NCI-H146 (cell line): ENCODE measurements at places on chromosomes 16 and 17.

GRCh38 chr16:35409503-35409902 lies 1950.1 kb downstream of the TP53TG3F start:
- DNase-seq: no peak

GRCh38 chr17:40253565-40253964 lies 34.1 kb upstream of the CDC6 start:
- DNase-seq: no peak

- no peak for DNase-seq
Observed at GRCh38 chr17:18267927-18268711, 7.7 kb downstream of the MIEF2 start.

DNA sequence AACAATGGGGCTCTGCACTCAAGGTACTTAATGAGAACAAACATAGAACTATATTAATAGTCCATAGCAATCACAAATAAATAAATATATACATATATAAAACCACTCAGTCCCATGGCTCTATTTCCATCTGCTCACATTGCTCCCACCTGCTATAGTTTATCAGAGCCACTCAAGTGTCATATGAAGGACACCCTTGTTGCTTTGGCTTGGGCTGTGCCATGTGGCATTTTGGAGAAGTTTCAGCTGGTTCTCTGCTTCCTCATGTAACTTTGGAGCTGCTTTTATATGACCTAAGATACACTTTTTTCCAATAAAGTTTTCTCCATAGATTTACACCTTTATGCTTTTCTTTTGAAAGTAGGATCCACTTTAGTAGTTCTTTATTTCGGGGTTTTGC lies 126.4 kb downstream of the KCNJ2 start:
- DNase-seq: no peak

DNA sequence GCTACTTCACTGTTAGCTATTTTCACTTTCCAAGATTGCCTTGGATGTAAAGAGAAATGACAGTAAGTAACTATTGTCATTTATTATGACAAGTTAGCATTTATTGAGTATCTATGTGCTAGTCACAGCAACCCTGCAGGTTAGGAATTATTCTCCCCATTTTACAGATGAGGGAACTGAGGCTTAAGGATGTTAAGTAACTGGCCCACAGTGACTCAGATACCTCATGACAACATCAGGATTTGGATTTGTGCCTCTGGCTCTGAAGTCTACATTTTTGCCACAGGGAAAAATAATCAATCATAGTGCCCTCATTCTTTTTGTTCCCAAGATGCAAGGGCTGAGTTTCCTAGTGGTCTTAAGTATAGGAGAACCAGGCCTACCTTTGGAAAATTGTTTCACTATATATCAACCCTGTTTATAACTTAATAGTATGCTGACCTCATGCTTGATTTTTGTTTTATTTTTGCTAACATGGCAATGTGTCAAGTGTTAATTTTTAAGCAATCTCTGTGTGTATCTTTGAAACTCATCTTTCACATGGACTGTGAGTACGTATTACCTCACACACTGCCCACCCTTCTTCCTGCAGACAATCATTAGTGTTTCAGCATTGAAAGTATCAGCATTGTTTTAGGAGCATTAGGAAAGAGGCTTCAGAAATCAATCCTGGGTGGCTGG lies 105.0 kb downstream of the TANGO6 start:
- DNase-seq: no peak

- DNase-seq: no peak
Observed at GRCh38 chr17:574061-574460, 140.6 kb downstream of the VPS53 start.

GRCh38 chr17:16013943-16014407 lies 14.4 kb downstream of the TTC19 start:
- peak; percentile 10 for DNase-seq

- DNase-seq: peak; percentile 93
Observed at GRCh38 chr16:2009791-2010510, at the start of gene ZNF598. TSS of gene ZNF598 (minus strand) at chr16:2009821.

DNA sequence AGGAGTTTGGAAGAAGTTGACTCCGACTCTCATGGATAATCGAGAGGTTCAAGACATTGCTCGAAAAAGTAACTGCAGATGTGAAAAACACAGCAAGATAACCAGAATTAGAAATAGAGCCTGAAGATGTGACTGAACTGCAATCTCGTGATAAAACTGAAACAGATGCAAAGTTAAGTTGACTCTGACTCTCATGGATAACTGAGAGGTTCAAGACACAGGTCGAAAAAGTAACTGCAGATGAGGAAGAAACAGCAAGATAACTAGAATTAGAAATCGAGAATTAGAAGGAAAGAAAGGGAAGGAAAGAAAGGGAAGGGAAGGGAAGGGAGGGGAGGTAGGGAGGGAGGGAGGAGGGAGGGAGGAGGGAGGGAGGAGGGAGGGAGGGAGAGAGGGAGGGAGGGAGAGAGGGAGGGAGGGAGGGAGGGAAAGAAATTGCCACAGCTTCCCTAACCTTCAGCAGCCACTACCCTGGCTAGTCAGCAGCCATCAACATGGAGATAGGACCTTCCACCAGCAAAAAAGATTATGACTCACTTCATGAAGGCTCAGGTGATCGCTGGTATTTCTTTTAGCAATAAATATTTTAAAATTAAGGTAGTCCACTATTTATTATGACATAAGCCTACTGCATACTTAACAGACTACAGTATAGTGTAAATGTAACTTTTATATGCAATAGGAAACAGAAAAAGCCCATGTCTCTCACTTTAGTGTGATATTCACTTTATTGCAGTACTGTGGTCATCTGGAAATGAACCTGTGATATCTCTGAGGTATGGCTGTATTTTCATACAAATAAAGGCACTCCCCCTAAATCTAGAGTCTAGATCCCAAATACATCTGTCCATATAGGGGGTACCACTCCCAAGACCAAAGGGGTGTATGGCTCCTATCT lies 68.3 kb downstream of the KANSL1 start:
- DNase-seq: no peak

GRCh38 chr16:8720080-8720966 lies 45.9 kb downstream of the ABAT start:
- peak; percentile 95 for DNase-seq

DNA sequence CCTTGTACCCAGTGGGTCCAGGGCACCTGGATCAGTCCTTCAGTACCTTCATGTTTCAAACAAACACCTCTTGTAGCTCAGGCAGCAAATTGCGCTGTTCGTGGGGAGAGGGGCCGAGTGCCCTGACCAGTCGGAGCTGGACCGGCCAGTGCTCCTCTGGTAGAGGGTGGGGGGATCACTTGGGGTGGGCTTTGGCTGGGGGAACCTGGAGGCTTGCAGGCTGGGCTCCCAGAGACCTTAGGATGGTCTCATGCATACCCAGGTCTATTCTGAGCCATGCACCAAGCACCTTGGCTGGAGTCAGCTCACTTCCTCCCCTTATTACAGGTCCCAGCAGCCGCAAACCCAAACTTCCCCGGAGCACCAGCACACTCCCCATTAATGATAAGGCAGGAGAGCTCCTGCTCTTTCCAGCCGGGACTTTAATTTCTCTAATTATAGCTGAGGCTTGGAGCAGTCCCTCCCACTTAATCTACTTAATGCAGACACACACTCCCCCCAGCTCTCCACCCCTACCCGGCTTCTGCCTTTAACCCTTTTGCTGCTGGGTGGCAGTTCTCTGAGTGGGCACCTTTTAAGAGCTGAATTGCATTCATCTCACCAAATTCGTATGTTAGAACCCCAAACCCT lies 26.3 kb upstream of the MGAT5B start:
- peak; percentile 68 for DNase-seq

DNA sequence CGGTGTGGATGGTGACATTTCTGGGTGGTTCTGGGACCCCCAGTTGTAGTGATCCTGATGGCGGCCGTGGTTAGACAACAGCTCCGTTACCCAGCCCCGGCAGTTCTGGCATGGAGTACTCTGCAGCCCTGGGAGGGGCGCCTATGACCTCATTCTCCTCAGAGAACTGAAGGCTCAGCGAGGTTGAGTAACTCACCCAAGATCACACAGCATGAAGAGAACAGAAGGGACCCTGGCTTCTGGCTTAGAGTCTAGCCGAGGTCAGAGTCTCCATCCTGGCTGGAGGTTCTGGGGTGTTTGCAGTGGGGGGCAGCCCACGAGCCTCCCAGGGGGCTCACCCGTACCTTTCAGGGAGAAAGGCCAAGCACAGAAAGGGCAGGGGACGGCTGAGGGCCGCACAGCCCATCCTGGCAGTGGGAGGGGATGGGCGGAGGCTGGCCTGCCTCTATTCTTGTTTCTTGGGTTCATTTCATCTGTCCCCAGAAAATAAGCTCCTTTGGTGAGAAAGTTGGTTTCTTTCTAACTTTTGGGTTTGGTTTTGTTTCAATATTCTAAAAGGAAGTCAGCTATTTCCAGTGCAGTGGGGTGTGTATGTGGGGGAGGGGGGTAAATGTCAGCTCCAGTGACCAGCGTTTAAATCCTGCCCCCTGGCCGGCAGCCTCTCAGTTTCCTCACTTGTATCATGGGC lies 13.2 kb downstream of the ZFPM1 start:
- no peak for DNase-seq

DNA sequence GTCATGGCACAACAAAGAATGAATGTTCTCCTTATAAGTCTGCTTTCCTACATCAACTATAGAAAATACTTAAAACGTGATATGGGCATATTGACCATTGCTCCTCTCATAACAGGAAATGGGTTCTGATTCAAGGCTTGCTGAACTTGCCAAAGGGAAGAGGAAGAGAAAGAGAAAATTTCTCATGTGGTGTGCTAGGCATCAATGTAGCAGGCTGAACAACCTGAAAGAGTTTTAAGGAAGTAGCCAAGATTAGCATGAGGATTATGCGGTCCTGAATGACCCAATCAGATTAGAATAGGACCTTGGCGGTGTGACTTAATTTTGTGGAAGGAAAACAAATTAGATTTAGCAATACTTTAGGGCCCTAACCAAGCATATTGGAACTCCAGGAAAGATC lies 617.7 kb upstream of the CDH11 start:
- DNase-seq: no peak

DNA sequence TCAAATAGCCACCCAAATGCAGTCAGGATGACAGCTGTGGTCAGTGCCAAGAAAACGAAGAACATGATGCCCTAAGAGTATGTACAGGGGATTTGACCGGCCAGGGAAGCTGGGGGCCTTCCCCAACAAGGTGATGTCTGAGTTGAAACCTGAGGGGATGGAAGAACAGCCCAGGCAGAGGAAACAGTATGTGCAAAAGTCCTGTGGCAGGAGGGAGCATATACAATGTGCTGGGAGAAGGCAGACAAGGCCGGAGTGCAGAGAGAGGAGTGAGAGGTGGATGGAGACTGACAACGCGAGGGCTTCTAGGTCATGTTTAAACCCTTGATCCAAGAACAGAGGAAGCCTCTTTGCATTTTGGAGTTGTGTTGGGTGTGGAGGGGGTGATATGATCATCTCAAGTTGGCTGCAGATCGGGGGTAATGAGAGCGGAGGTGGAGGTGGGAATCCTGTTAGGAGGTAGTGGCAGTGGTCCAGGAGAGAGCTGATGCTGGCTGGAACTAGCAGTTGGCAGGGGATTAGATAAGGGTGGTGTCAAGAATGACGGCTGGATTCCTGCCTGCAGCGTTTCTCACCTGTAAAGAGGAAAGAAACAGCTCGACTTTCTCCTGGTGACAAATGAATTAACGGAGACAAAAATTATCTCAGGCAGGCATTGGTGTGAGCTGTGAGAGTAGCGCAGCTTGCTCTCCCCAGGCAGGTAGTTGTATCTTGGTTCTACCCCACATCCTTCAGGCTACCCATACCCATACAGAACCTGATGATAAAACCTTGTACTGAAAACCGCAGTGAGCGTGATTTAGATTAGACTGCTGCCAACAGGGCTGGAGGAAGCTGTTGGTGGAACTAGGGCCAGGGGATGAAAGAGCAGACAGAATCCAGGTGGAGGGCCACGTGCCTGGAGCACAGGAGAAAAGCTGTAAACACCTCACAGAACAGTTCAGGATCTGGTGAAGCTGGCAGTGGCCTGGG lies 37.2 kb upstream of the NGFR start:
- DNase-seq: no peak

GRCh38 chr16:70784692-70785555 lies 16.0 kb downstream of the VAC14 start:
- DNase-seq: no peak

DNA sequence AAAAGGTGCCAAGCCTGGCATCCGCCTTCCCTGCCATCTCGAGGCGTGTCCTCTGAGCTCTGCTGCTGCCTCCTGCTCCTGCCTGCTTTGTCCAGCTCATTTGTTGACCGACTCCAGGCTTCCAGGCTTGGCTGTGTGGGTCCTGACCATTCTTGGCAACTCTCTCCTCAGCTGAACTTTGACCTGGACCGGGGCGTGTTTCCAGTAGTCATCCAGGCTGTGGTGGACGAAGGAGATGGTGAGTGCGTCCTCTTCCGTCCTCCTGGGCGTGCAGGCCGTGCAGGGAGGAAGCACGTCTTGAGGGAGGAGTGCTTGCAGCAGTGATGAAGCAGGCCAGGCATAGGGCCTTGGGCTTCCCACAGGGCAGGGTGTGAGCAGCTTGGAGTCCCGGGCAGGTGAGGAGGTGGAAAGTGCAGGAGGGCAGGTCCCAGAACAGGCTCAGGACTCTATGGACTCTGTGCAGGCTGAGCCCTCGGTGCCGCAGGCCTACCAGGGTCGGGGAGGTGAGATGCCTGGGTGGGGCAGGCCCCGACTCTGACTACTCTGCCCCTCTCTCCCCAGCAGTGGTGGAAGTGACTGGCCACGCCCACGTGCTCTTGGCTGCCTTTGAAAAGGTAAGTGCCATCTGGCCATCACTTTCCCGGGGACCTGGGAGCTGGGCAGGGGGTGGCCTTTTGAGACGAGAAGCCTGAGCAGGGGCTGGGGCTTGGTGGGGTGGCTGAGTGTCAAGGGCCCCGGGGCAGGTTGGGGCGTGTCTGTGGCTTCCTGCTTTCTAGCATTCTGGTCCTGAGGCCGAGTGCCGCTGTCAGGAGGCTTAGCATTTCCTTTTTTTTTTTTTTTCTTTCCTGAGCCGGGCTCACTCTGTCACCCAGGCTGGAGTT lies 28.6 kb upstream of the NUDT16L1 start:
- DNase-seq: no peak

DNA sequence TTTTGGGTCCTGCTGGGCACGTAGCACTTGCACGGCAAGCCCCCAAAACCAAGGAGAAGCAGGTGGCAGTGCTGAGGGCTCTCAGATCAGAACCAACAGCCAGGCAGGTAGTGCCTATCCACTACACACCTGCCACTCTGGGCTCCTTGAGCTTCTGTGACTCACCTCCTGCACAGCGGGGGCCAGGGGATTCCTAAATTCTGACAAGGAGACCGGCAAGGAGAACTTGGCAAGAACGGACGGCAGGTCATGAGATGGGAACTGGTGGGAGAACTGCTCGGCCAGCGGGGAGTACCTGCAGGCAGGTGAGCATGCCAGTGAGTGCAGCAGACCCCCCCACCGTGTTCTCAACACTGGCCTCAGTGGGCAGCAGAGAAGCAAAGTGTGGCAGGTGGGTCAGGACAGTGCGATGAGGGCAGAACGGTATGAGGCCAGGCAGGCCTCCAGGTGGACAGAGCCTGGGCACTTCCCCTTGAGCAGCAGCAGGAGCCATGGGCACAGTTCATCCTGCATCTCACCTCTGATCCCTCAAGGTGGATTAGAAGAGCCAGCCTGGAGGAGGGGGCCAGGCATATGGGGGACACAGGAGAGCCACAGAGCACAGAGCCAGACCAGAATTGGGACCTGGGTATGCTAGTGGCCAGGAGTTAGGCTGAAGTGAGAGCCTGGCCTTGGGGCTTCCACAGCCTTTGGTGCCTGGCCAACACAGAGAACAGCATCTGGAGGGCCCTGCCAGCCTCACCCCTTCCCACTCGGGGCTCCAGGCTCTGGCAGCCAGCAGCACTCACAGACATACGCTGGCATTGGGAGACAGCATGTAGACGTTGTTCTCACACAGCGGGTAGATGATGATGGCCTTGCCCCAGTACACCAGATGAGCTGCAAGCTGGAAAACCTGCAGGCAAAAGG lies 14.7 kb downstream of the MPG start:
- DNase-seq: no peak
